ENCODE measurements at places on chromosomes 11 and 22. TPM values are rescaled to one million over a fixed set of nuclear protein-coding genes. Genes with fewer than 3 reads are reported as not detected.

DNA sequence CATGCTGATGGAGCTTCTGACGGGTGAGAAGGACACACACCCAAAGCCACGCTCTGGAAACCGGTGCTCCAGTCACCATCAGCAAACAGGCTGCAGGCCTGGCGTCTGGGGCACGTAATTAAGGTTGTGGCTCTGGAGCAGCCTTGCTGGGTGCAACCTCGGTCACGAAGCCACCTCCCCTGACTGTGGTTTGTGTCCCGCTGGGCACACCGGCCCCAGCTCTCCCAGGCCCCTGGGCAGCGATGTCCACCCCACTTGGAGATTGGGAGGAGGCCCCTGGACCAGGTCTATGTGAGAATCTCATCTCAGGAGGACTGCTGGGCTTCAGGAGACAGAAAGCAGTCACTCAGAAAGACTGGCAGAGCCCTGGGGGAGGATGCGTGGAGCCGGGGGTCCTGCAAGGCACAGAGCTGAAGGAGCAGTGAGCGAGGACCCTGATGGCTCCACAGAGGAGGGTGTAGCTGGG lies 631.6 kb downstream of the BRD1 start:
- DNase-seq, result no peak

DNA sequence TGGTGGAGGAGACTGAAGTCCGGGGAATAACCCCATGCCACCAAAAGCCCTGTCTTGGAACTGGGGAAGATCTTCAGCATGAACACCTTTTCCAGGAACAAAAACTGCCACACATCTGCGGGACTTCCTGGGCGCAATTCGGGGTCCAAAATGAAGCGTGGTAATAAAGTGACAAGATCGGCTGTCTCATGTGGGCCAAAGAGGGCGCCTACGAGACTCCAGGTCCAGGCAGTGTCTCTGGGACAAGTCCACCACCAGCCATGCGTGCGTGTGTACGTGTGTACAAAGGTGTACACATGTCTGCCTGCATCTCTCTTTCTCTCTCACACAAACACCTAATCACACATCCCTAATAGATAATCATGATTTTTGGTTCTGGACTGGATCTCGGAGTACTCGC lies 8.9 kb upstream of the MYBPC3 start:
- no peak for DNase-seq

GRCh38 chr22:50221410-50222300 lies 20.8 kb downstream of the SELENOO start:
- no peak for DNase-seq

DNA sequence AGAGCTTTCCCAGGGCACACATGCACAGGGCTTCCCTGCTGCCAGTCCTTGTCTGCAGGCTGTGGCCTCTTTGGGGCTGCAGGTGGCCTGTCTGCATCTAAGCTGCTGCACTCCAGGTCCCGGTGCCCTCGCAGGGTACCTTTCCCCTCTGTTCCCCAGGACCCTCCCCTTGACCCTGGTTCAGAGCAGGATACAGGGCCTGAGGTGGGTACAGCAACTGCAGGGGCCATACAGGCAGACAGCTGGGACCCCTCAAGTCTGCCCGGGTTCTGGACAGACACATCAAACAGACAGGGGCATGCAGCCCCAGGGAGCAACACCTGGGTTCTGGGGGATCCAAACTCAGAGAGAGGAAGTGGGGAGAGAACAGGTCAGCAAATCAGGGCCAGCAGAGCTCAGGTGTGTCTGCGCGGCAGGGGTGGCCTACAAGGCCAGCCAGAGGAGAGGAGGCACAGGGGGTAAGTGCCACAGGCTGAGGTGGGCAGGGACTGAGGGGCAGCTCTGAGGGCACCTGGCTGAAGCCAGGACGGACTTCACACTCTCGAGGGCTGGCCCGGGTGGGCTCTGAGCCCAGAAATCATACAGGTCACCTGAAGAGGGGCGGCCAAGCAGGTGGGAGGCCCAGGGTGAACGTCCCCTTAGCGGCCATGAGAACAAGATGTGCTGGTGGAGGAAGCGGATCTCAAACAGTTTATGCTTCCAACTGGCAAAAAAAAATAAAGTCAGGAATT lies 29.9 kb upstream of the COMT start:
- DNase-seq, result no peak

- DNase-seq, result peak; percentile 83
Observed at GRCh38 chr11:10818594-10818993, 9.9 kb upstream of the EIF4G2 start.

DNA sequence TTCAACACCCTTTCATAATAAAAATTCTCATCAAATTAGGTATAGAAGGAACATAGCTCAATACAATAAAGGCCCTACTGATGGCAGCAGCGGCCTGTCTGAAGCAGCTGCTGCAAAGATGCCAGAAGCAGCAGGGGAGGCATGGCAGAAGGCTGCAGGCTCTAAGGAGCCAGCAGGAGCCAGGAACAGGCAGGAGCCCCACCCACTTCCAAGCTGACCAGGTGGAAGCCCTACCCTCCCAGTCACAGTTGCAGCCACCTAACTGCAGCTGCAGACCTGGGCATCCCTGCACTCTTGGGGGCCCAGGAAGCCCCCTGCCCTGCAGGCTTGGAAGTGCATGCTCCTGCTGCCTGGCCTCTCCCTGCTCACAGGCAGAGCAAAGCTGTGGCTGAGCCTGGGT lies 18.2 kb upstream of the OR6A2 start:
- DNase-seq, result peak; percentile 13

- DNase-seq, result peak; percentile 93
Observed at GRCh38 chr11:35260342-35260985, 121.5 kb downstream of the CD44 start.

- peak; percentile 12 for DNase-seq
Observed at GRCh38 chr11:131899950-131900580, 529.6 kb downstream of the NTM start.

DNA sequence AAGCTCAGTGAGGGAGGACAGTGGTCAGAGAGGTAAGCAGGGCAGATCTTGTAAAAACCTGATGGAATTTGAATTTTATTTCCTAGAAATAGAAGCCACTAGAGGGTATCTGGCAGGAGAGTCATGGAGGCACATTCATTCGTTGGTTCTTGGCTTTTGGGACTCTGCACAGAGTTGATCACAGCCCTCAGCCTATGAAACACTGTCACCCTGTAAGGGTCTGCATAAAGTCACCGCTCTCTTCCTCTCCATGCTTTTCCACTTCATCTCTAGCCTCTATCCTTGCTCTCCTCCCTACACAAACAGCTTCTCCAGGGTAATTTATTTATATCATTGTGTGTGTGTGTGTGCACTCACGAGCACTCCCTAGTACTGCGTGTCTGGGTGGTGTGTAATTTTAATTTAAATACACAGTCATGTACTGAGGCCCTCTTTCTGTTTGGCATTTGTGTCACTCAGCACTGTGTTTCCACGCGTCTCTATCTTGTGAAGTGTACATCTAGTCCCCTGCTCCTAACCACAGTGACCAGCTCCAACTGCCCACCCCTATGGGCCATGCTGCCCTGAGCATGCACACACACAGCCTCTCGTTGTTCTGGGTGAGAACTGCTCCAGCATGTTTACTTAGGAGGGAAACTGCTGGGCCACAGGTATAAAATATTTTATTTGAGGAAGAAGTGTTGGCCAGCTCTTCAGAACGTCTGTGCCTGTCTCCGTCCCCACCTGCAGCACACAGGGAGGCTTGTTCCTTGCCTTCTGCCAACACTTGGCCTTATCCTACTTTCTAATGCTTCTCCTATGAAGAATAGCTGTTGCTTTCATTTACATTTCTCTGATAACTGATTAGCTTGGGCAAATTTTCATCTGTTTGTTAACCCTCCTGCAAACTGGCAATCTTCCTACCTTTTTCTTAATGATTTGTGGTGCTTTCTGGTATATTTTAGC lies 4.5 kb downstream of the KCNQ1OT1 start:
- no peak for DNase-seq

DNA sequence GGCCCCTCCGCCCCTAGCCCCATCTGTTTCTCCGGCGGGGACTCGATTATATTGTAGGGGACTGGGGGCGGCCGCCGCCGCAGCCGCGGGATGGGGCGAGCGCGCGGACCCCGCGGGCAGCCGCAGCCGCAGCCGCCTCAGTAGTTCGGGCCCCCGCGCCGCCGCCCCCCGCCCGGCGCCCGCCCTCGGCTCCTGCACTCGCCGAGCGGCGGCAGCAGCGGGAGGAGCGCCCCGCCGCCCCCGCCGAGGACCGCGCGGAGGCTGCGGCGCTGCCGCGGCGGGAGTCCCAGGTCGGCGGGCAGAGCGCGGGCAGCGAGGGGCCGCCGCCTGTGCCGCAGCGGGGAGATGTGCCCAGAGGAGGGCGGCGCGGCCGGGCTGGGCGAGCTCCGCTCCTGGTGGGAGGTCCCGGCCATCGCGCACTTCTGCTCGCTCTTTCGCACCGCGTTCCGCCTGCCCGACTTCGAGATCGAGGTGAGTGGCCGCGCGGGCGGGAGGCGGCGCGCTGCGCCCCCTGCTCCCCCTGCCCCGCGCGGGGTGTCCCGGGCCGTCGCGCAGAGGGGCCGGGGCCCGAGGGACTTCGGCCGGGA lies at the start of gene CECR2:
Gene CECR2, plus strand, starts transcription at position 22 of the 587 bp plus-strand sequence. Its CDS starts 324 bp downstream, at position 346.
- DNase-seq, result peak; percentile 4

DNA sequence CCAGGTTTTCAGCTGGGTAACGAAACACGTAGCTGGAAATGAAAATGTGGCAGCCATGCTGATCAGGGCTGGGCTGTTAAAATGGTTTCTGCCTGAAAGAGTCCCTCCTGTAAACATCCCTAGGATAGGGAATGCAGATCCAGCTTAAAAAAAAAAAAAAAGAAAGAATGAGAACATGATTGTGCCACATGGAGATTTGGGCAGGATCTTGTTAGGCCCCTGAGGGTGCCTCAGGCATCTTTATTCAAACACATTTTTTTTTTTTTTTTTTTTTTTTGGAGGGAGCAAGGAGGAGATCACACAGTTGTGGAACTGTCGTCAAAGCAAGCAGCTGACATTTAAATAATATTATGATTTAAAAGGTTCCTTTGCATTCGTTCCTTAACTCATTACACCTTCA lies 900.3 kb downstream of the OPCML start:
- peak; percentile 55 for DNase-seq

GRCh38 chr22:38218661-38219622 lies 17.1 kb downstream of the MAFF start:
- peak; percentile 94 for DNase-seq

GRCh38 chr22:17774206-17774925 lies at the start of gene BID:
Gene BID (minus strand): TSS chr22:17774469. CDS start chr22:17750116, 24,353 bp downstream.
- DNase-seq, result peak; percentile 71

DNA sequence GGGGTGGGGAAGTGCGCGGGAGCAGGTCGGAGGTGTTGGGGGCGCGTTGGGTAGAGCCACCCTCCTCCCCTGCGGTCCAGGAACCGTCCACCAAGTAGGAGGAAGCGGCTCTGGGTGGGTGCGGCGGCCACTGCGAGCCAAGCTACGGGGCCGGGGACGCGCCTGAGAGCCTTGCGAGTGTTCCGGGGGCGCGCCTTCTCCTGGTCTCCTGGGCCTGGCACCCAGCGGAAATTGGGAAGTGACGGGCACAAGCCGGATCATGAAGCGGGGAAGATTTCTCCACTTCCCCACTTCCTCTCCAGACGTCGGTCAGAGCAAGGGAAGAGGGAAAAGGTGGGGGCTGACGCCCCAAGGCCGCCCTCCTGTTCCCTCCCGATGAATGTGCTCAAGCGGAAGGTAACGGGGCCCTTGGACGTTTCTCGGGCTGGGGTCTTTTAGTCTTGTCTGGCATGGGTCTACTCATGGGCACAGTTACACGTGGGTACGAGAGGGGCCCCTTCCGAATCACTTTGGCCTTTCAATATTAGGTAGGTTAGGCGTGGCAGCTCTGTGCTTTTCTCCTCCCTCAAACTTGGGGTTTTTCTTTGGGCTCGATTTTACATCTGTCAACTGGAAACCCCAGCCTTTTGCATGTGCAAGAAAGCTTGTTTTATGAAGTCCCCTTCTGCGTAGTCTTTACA lies 865 bp downstream of the RBM14 start:
- peak; percentile 91 for DNase-seq

GRCh38 chr11:123196060-123196714 lies 1.1 kb upstream of the CLMP start:
- no peak for DNase-seq

GRCh38 chr11:63375434-63375833 lies 5.8 kb downstream of the SLC22A9 start:
- no peak for DNase-seq

GRCh38 chr22:38700270-38700788 lies 414 bp downstream of the JOSD1 start:
- DNase-seq, result peak; percentile 82

GRCh38 chr22:19679522-19680101 lies 34.7 kb upstream of the SEPTIN5 start:
- peak; percentile 45 for DNase-seq

GRCh38 chr11:118194835-118195627 lies 18.6 kb upstream of the SCN2B start:
- peak; percentile 94 for DNase-seq

DNA sequence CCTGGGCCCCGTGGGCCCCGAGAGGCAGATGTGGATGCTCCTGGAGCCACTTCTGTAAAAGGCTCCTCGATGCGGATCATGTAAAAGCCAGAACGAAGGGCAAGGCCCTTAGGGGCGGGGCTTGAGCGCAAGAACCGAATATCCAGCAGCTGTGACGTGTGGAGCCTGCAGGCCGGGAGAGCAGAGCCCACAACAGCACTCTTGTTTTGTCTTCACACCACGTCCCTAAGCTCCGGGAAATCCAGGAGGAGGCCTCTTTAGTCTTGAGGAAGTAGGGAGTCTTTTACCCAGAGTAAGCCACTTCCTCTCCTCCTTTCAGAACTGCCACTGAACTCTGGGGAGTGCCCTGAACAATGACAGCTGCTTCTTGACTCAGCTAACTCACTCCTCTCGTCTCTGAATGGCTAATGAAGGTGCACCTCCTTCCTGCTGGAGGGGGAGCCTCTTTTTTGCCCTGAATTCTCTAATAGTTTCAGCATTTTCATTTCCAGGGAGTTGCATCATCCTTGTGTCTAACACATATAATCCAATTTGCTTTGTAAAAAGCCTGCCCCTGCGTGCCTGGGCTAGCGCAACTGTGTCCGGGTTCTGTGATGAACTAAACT lies 12.5 kb downstream of the L3MBTL2 start:
- DNase-seq, result peak; percentile 89

GRCh38 chr22:22165936-22166710 lies 78.5 kb upstream of the VPREB1 start:
- no peak for DNase-seq

GRCh38 chr11:86067009-86067850 lies 1.7 kb downstream of the PICALM start:
- DNase-seq, result peak; percentile 44

DNA sequence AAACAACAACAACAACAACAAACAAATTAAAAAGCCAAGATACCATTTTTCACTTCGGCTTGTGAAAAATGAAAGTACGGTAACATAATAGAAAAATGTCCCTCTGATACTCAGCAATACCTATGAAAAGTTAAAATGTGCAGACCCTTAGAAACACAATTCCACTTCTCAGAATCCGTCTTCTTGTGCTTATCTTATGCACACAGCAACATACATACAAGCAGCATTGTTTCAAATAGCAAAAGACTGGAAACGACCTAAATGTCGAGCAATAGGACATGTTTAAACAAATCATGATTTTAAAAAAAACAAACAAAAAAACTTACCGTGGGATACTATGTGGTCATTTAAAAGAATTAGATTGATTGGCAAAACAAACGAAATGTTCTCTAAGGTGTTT lies 26.5 kb downstream of the RBFOX2 start:
- DNase-seq, result no peak

WNT7B gene
- not detected for polyA plus RNA-seq

LGALS12 gene
- polyA plus RNA-seq, result not detected

EIF4ENIF1 gene
- polyA plus RNA-seq, result 13.9 TPM

ZDHHC5 gene
- polyA plus RNA-seq, result 35.8 TPM

CHRNA10 gene
- 0.28 TPM for polyA plus RNA-seq

PRRG4 gene
- polyA plus RNA-seq, result not detected

NTM gene
- polyA plus RNA-seq, result 49.0 TPM

CDC42EP1 gene
- 130 TPM for polyA plus RNA-seq

FGF19 gene
- not detected for polyA plus RNA-seq

MUC15 gene
- 0.06 TPM for polyA plus RNA-seq

VPS51 gene
- polyA plus RNA-seq, result 30.7 TPM

All from GM23248 (cell line).